Jurkat, Clone E6-1 (cell line): ENCODE measurements at places on chromosomes 1 and 21.

GRCh38 chr21:29242201-29242600 is 56.5 kb upstream of the BACH1 start:
- no peak for DNase-seq

DNA sequence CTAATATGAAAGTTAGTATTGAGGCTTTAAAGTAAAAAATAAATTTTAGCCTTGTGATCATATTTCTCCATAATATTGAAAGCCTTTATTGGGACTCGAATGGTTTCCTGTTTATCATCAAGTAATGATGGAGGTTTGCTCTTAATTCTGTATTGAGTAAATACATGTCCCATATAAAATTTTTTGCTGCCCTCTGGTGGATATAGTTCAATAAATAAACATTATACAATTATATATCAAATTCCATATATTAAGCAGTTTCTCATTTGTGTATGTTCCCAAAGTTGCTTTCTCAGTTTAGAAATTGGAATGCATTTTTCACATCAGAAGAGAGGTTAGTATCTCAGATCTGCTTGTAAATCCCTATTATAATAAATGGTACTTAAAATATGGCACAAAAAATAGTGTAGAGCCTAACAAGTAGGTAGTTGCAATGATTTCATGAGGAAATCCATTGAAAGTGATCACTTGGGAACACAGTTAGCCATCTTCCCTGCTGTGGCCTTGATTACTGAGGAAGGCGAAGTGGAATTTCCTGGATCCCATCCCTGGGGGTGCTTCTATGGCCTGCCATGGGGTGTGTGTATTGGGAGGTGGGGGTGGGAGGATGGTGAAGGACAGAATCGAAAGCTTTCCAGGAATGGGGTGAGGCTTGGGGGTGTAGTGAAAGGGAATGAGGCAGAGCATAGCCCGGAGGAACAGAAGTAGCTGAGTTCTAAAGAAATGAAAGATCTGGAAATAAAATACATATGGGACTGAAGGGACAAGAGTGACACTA is 84.1 kb upstream of the C21orf91 start:
- peak; percentile 39 for DNase-seq

- no peak for DNase-seq
Observed at GRCh38 chr1:47465605-47466004, 27.8 kb downstream of the FOXD2 start.

DNA sequence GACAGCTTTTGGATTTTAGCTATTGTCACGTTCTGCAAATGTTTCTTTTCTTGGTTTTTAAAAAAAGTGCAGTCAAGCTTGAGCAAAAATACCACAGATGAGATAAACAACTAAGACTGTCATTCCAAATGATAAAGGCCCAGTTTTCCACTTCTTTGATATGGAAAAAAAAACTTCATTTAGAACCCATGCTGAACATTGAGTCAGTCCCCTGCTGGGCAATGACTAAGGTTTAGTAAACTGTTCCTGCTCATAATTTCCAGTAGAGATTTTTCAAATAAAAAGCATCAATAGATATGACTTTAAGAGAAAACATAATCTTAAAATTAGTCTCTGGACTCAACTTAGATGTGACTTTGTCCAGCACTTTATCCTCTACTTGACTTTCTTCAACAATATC is 167.9 kb upstream of the C8B start:
- no peak for DNase-seq

DNA sequence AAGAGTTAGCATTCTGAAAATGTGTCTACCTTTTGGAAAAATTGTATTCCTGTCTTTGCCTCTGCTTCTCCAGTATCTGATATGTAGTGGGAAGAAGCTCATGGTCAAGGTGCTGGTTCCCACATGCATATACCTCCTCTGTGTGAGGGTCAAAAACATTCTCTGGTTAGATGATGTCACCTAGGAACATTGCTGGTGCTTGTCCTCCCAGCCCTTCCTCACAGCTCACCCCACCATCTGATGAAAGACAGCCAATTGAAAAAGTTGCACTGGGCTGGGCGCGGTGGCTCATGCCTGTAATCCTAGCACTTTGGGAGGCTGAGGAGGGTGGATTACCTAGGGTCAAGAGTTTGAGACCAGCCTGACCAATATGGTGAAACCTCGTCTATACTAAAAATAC is 154.4 kb downstream of the NR5A2 start:
- DNase-seq = no peak

- no peak for DNase-seq
Observed at GRCh38 chr1:230158415-230159291, 91.6 kb downstream of the GALNT2 start.
